Activated naive CD4-positive, alpha-beta T cell (primary cell): ENCODE measurements at places on chromosomes 7 and 10.

DNA sequence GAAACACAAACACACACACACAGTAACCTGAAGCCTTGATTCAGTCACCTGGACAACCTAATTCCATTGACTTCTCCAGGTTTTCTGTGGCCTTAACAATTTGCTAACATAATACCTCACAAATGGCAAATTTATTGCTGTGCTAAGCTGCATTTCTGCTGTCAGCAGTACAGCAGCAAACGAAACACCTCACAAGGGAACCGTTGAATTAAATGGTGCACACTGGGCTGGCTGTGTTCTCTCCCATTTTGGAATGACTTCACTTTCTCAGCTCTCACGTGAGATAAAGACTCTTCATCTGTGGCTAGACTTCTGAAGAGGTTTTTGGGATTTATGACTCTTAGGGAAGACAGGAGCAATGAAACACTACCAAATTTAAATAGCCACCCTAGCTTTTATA is 152.5 kb downstream of the GPR158 start:
- DNase-seq, result no peak

DNA sequence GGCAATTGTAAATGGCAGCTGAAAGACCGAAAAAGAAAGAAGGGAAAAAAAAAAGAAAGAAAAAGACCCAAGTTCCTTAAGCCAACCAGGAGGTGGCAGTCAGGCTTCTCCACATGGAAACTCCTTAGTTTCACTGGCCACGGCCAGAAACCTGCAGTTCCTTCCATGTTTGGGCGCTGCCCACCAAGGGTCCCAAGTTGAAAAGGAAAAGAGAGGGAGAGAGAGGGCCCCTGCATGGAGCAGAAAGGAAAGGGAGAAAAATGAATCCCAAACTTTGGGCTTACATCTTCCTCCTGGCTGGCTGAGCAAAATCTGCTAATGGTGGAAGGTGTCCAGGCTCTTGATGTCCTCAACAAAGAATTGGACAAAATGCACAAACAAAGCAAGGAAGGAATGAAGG is 31.8 kb upstream of the ABCA13 start:
- no peak for DNase-seq

DNA sequence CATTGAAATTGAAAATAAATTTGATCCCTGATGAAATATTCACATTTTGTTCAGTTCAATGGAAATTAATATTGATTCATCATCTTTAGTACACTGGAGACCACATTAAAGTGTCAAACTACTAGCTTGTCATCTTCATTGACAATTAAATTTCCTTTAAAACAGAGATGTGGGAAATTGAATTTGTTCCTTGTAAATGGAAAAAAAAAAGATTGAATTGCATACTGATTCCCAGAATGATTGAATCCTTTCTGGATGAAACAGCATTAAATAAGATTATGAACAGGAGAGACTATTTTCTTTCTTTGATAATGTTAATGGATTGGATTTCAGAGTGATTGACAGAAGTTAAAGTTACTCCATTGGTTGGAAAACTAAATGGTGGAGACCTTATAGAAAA is 241.3 kb upstream of the CNTNAP2 start:
- DNase-seq, result no peak

- DNase-seq, result no peak
These were observed 16.4 kb downstream of the SH3PXD2A start for GRCh38 chr10:103838862-103839518.

GRCh38 chr10:74290708-74291107 is 139.7 kb downstream of the ADK start:
- no peak for DNase-seq
